ENCODE measurements at places on chromosomes 4 and X.

- DNase-seq: no peak
Measured at GRCh38 chrX:154748712-154749339, 2.1 kb downstream of the GAB3 start.

DNA sequence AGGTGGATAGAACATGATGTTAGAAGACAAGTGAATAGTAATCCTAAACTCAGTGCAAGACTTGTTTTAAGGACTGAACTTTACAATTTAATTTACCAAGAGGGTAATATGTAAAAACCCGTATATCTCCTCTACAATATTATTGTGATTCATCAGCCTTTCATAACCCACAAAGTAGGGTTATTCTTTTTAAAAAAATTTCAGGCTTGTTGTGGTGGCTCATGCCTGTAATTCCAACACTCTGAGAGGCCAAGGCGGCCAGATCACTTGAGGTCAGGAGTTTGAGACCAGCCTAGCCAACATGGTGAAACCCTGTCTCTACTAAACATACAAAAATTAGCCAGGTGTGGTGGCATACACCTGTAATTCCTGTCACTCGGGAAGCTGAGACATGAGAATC, 7.2 kb downstream of the IBSP start:
- no peak for DNase-seq

DNA sequence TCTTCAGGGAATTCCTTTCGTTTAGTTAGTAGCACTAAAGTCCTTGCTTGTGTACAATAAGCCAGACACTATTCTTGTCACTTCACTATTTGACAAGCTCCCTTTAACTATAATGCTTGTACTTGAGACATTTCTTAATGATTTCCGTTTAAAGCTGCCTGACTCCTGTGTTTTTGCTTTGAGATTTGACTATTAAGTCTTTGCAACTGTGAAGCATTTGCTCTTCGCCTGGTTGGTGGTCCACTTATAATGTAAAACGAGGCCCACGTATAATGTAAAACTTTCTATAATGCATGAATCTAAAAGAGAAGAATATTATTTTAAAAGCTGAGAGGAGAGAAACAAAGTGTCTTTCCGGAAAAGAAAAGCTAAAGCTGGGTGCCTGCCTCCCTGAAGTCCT, 204.1 kb upstream of the FAM47C start:
- no peak for DNase-seq

DNA sequence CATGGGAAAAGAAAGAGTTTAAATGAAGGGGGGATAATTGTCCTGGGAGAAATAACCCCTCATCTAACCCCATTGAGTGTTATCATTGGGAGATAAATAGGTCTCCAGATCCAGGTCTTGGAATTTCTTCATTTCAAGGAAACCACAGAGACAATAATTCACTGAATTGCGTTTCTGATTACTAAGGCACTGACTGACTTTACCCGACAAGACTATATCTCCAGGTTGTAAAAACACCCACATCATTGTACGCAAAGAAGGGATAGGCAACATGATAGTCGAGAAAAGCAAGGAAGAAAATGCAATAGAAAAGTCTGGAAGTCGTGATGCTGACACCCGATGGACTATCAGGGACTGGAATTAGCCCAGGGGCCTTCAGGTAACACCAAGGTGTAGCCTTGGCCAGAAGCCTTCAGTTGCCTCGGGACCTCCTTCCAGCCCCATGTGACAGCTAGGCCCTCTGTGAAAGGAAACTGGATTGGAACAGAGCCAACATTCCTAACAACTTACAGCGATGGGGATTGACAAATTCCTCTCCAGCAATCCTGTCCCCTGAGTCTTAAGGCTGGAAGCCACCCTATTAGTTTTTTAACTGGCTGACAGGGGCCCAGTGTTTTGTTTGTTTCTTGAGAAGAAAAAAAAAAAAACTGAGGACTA, 46.5 kb upstream of the RAB9B start:
- DNase-seq: no peak

- no peak for DNase-seq
Measured at GRCh38 chrX:117002981-117003380, 540.2 kb upstream of the CT83 start.

DNA sequence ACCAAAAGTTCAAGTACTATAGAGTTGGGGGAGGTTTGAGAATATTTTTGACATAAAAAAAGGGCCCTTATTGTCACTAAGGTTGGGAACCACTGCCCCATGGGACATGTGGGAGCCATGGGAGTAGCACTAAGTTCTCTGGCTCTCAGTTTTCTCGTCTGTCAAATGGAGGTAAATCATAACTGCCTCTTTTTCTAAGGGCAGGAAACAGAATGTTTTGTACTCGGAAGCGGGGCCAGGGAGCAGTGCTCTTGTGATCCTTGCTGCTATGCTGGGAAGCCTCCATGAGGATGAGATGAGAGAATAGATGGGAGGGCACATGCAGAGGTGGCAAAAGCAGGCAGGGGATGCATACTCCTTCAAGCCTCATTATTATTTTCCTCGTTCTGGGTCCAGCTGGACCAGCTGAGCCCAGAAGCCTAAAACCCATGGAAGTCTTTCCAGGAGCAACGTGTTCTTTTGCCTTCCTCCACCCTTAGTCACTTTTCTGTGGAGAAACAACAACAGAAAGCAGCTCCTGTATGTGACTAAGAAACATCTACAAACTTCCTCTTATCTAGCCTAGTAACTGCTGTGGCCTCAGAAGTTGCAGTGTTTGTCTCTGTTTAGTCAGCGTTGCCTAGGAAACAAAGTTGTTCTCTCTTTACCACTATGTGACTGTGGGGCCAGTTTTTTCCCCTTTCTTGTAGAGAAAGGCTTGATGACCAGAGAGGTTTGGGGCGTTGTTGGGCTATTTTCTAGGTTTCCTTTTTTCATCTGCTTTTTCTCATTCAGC, 64.8 kb downstream of the TSC22D3 start:
- no peak for DNase-seq

DNA sequence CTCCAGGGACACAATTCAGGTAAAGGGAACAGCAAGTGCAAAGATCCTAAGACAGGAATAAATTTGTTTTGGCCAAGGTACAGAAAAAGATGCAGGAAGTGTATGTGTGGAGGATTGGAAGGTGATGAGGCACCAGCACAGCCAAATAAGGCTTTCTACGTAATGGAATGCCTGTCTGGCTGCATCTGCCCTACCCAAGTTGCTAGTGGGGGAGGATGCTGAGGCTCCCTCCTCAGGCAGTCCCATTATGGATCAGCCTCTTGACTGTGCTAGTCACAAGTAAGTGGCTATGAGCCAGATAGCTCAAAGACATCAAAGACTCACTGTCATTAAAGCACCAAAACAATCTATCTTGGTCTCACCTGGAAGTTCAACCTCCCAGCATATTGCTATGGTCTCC, 300.9 kb upstream of the FAT4 start:
- no peak for DNase-seq

- DNase-seq: no peak
Measured at GRCh38 chr4:40548256-40548655, 81.4 kb downstream of the RBM47 start.

GRCh38 chr4:185247151-185247550, 37.8 kb downstream of the SNX25 start:
- DNase-seq: no peak

- DNase-seq: no peak
Measured at GRCh38 chrX:8323356-8323755, 141.3 kb upstream of the VCX3B start.

GRCh38 chr4:66555301-66555700, 885.0 kb upstream of the EPHA5 start:
- no peak for DNase-seq

DNA sequence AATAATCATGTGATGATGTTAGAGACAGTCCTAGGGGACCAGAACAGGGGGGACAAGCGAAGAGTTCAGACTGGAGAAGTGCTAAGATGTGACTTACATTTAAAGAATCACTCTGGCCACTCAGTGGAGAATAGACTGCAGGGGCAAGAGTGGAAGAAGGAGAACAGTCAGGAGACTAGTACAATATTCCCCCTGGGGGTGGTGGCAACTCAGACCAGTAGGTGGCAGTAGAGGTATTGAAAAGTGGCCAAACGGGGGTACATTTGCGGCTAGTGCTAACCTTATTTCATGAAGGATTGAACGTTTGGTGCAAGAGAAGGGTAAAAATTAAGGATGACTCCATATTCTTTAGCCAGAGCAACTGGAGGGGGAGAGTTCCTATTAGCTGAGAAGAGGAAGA, 2.7 kb upstream of the BMX start:
- DNase-seq: no peak

- no peak for DNase-seq
Measured at GRCh38 chrX:135522878-135523693, 2.6 kb downstream of the INTS6L start.

DNA sequence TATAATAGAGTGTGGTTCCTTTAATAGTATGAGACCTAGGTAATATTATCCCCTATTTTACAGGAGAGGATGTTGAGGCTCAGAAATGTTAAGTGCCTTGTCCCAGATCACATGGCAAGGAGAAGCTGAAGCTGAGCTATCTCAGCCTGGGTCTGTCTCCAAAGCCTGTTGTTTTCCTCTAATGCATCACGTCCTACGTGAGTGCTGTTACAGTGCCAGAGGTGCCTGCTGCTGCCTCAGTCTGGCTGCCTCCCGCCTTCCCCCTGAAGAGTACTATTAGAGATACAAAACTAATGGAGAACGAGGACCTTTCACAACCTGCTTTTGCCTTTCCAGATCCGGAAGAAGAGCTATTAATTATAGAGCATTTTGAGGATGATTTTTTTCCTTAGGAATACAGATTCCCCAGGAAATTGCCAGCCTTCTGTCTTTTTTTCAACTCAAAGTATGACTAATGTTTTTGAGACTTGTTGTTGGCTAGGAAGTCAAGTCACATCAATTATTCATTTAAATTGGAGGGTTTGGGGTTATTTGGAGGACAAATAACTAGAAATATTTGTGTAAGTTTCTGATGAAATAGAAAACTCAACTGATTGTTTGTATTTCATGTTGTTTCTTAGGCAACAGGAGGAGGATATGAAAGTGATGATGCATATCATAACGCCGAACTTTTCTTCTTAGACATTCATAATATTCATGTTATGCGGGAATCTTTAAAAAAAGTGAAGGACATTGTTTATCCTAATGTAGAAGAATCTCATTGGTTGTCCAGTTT, 43.9 kb upstream of the MTMR1 start:
- DNase-seq: no peak

DNA sequence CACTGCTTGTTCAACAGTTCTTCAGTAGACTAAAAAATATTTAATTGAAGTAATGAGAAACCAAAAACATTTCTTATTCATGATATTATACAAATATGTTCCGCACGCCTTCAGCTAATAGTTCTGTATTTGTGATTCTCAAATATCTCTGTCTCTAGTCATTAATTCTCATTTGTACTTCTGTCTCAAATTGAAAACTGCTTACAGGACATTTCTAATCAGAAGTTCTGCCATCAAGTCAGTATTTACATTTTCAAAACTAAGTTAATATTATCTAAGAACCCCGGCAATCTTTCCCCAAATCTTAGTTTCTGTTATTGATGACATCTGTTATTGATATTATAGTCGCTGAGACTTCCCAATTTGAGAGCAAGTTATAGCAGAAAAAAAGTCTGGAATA, 78.6 kb upstream of the PGRMC2 start:
- no peak for DNase-seq

- no peak for DNase-seq
Measured at GRCh38 chrX:137352101-137352660, 213.7 kb upstream of the ZIC3 start.

DNA sequence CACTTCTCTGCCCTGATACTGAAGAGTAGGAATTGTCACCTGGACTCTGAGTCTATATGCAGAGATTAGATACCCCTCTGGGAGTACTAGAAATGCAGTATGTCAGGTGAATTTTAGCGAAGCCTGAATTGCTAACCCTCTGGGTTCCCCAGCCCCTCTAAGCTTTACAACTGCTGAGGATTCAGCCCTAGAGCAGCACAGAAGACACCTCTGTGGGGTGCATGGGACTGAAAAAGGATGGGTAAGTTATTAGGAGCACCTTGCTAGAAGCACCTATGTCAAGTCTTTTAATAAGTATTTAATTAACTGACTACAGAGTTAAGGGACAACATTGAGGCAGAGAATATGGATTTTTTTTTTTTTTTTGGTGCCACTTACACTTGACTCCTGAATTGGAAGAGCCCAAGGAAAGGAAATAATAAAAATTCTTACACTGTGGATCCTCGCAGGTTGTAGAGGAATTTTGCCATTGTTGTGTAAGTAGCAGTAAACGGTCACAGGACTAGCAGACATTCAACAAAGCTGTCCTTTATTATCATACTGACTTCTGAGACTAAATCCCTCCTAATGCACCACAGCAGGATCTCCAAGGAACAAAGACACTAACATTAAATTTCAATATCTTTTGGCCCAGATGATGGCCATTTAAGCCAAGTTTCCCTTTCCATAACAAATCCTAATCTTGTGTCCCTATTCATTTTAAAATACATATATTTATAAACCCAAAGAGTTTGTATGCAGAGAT, 253.2 kb downstream of the ANKRD50 start:
- no peak for DNase-seq

GRCh38 chr4:120683897-120684540, 238.5 kb downstream of the PRDM5 start:
- DNase-seq: no peak

GRCh38 chr4:129532573-129532972, 436.6 kb downstream of the C4orf33 start:
- DNase-seq: no peak

- DNase-seq: no peak
Measured at GRCh38 chrX:6568031-6568430, 33.1 kb upstream of the VCX3A start.

DNA sequence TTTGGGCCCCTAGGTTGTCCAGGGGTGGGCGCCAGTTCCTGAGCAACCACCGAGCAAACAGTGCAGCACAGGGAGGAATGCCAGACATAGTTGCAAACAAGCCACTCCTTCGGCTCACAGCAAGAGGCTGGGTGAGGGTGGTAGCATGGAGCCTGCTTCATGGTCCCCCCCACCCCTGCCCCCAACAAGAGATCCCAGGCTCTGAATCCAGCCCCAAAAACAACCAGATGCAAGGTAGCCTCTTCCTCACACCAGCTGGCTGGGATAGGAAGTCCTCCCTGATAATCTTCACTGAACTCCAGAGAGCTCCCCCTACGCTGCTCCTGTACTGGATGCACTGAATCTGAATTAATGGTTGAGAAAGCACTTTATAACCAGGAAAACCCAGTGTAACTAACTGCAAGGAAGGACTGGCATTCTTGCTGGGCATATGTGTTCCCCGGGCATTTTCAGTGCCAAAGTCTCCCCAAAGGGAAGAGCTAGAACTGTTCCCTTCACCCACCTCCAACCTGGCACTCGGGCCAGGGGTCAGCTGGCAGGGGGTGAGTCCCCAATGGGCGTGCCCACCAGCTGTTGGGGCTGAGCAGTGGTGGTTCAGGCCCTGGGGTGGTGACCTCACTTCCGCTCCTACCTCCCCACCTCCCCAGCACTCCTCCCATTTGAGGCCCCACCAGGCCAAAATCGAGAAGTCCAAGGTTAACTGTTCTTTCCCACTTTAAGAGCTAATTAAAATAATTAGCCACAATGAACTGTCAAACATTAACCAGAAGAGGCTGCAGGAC, 1.5 kb downstream of the ELF4 start:
- no peak for DNase-seq
